ENCODE measurements at places on chromosomes 7 and 10. TPM values are rescaled to one million over a fixed set of nuclear protein-coding genes. Genes with fewer than 3 reads are reported as not detected.

The CD36 gene
- total RNA-seq: 0.60 TPM

GRCh38 chr7:30244340-30244739 lies 40.1 kb upstream of the ZNRF2 start:
- H3K36me3 ChIP-seq: no peaks in the 10 kb centered on the region
- peaks cover 4% of the 10 kb centered on the region for H3K4me1 ChIP-seq
- no peaks in the 10 kb centered on the region for H3K27me3 ChIP-seq
- no peak overlapping the region for H3K27ac ChIP-seq
- H3K4me3 ChIP-seq: no peak overlapping the region
- no peak for DNase-seq

The TFR2 gene
- 5.7 TPM for total RNA-seq

DNA sequence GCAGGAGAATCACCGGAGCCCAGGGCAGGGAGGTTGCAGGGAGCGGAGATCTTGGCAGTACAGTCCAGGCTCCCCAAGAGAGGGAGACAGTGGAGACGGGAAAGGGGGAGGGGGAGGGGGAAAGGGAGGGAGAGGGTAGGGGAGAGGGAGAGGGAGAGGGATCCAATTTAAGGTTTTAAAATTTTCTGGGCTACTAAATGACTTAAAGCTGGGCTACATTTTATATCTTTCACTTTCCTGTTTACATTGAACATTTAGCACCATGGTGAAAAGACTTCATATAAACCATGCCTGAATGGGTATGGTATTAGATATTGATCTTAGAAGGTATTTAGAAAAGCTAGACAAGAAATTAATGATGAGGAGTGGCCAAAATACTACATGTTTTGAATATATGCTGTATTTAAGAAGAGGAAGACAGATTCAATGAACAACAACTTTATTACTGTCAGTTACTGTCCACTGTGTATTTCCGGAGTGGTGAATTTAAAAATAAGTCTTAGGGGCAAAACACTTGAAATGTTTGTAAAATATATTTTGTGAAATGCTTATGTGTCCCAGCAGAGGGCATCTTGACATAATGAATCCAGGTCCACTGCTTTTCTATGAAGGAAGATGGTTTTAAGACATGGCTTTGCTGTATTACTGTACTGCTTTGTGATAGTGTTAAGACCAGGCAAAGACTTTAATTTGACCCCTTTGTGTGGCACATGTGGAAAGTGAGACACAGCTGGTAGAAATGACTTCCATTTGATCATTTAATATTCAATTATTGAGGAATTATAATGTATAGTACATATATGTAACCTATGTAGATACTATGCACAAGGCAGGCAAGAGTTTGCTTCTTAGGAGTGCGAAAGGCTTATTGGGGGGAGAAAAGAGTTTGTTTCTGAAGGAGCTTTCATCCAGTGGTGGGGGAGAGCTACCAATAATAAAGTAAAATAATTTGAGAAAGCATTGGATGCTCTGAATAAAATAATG lies 52.8 kb downstream of the NRF1 start:
- no peak overlapping the region for H3K4me3 ChIP-seq
- H3K27ac ChIP-seq: no peak overlapping the region
- no peaks in the 10 kb centered on the region for H3K27me3 ChIP-seq
- peaks cover 12% of the 10 kb centered on the region for H3K4me1 ChIP-seq
- peaks cover 34% of the 10 kb centered on the region for H3K36me3 ChIP-seq

The CH25H gene
- total RNA-seq: 0.56 TPM

All from H1 (cell line).